ENCODE measurements at places on chromosomes 11 and 22.

- DNase-seq: peak; percentile 86
Measured at GRCh38 chr11:130023204-130023603, 20.6 kb upstream of the PRDM10 start.

GRCh38 chr11:109553284-109553683 lies 131.3 kb downstream of the C11orf87 start:
- no peak for DNase-seq

- DNase-seq: peak; percentile 39
Measured at GRCh38 chr22:20494978-20495860, at the start of gene KLHL22. Gene KLHL22, minus strand, starts transcription at chr22:20495795. Its CDS starts 6,584 bp downstream, at chr22:20489211.

DNA sequence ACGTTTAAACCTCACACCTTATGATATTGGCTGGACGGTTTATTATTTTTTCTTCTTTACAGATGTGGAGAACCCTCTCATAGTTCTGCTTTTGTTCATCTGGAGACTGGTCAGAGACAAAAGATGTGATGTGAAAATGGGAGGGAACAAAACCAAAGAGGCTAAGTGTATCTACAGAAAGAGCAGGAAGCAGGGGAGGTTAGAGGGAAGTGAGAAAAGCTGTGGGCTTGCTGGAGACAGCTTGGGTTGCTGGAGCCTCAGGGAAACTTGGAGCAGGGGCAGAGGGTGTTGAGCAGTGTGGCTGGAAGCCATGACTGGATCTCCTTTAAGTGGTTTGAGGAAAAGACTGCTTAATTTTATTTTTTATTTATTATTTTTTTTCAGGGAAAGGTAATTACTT lies 79.0 kb upstream of the SNX19 start:
- DNase-seq: peak; percentile 3
